ENCODE measurements at places on chromosomes 3 and 15. TPM values are rescaled to one million over a fixed set of nuclear protein-coding genes. Genes with fewer than 3 reads are reported as not detected.

The CHCHD6 gene
- total RNA-seq: 10.1 TPM

The ANKRD63 gene
- not detected for total RNA-seq

The EXD1 gene
- not detected for total RNA-seq

The ATP2B2 gene
- total RNA-seq: not detected

The CDHR4 gene
- not detected for total RNA-seq

The TAGLN3 gene
- 0.74 TPM for total RNA-seq

The FETUB gene
- not detected for total RNA-seq

- DNase-seq: no peak
Measured at GRCh38 chr3:107235928-107236315, 141.3 kb upstream of the CCDC54 start.

- no peak for DNase-seq
Measured at GRCh38 chr3:25582242-25582641, 82.5 kb downstream of the TOP2B start.

GRCh38 chr15:100781061-100781960 is 98.3 kb upstream of the ALDH1A3 start:
- DNase-seq: no peak

- DNase-seq: no peak
Measured at GRCh38 chr15:100333236-100333635, 8.5 kb downstream of the ADAMTS17 start.

- no peak for DNase-seq
Measured at GRCh38 chr15:75544359-75544758, 34.8 kb downstream of the PTPN9 start.

DNA sequence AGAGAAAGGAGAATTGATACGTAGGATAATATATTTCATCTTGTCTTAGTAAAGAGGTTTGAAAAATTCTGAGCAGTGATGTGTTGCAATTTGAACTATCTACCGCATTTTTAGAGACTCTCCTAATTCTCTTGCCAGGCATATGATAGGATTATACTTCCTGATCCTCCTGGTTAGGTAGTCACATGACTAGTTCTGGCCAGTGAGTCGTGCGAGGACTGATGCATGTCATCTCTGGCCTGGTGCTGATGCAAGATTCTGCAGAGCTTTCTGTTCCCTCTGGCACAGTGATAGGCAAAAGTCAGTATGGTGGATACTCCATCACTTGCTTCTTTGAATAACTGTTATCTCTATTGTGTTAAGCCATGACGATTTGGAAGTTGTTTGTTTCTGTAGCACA is 277.6 kb upstream of the NAALADL2 start:
- no peak for DNase-seq

DNA sequence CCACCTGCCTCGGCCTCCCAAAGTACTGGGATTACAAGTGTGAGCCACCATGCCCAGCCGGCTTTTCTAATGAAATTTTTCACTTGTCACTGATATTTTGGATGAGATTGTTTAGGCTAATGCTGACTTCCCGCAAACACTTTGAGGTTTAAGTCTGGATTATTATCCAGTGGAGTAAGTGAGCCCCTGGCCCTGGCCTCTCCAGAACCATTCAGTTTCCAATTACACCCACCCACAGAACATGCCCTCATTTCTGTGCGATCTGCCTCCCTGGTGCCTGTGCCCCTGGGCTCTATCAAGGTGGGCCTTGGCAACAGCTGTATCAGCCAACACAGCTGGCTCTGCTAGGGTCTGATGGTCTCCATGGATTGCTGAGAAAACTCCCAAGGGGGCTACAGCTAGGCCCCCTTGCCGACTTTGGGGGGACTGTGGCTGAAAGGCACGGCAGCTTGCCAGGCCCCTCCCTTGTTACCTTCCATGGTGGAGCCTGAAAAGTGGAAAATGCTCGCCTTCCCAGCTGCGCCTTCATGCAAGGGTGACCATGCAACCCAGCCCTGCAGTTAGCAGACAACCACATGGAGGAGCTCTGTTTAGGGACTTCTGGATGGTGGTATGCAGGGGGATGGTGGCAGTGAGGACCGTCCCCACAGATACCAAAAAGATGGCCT is 288.9 kb downstream of the FAM43A start:
- no peak for DNase-seq

DNA sequence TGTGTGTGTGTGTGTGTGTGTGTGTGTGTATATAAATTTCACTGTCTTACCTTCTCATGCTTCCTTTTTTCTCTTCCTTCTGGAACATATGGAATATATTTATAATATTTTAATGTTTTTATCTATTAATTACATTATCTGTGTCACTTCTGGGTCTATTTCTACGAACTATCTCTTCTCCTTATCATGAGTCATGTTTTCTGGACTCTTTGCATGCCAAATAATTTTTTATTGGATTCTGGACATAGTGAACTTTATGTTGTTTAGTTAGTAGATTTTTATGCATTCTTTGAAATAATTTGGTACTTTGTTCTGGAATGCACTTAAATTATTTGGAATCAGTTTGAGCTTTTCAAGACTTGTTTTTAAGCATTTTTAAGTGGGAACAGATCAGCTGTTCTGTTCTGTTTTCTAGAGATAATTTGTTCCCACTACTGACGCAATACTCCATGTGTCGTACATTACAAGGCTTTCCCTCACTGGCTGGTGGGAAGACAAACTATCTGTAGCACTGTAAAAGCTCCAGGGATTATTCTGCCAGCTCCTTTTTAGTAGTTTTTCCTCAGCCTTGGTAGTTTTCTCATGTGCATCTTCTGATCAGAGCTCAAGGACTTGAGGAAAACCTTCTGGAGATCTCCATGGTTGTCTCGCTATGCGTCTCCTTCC is 302.0 kb downstream of the CLSTN2 start:
- no peak for DNase-seq

GRCh38 chr3:86723433-86723832 is 267.5 kb downstream of the VGLL3 start:
- DNase-seq: no peak

- DNase-seq: no peak
Measured at GRCh38 chr3:186683979-186684378, 18.2 kb downstream of the HRG start.

Measured in left ventricle myocardium inferior (tissue), 1 donor.